HS-5 (cell line): ENCODE measurements at places on chromosomes 6 and 20.

DNA sequence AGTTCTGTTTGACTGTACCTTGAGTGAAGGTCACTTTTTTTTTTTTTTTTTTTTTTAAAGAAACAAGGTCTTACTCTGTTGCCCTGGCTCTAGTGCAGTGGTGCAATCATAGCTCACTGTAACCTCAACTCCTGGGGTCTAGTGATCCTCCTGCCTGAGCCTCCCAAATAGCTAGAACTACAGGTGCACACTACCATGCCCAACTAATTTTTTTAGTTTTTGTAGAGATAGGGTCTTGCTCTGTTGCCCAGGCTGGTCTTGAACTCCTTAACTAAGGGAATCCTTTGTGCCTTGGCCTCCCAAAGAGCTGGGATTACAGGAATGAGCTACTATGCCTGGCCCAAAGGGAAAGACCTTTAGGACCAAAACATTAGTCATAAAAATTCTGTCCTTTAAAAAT lies 413.7 kb downstream of the CDKAL1 start:
- DNase-seq = no peak

DNA sequence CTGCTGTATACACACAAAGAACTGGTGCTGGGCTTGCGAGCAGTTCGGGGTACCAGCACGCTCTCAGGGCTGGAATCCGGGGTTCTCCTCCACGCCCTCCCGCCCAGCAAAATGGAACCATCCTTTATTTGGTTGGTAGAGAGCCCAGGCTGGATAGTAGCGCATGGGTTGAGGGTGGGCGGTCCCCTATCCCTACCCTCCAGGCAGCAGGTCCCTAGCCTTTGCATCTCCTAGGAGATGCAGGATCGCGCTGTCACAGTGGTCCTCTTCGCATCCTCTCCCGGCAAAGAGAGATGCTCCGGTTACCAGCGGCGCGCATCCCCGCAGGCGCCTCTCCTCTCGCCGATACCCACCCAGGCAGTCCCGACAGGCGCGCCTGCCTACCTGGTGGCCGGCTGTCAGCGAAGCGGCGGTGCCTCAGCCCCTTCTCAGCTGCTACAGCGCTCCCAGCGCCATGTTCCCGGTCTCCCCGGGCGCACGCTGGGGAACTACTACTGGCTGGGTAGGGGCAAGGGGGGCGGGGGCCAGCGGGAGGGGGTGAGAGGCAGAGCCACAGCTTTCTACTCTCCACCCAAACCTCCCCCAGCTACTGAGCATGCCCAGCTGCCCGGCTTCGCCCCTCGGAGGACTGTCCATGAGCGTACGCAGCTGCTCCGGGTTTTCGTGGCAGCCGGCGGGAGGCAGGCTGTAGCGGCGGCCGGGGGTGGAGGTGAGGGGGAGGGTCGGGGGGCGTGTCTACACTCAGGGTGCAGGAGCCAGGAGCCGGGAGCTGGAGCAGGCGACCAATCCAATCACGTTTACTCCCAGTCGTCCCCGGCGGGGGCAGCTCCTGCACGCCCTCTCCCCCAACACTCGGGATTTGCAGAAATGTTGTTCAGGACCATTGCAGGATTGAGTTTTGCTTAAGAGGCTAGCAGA lies at the start of gene PAK5:
Gene PAK5 (minus strand): TSS at position 699 of the 918 bp plus-strand sequence. CDS start 194,748 bp downstream, outside the sequence.
- no peak for DNase-seq

DNA sequence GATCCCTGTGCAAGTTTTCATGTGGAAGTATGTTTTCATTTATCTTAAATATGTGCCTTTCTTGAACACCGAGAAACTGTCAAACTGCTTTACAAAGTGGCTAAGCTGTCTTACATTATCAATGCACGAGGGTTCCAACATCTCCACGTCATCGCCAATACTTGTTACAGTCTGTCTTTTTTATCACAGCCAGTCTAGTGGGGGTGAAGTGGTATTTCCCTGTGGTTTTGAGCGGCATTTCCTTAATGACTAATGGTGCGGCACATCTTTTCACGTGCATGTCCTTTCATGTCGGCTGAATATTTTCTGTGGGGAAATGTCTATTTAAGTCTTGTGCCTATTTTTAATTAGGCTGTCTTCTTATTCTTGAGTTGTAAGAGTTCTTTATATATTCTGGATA lies 280.4 kb downstream of the FOXC1 start:
- no peak for DNase-seq

- DNase-seq = no peak
These were observed 14.3 kb upstream of the MAP1LC3A start for GRCh38 chr20:34544109-34544796.

GRCh38 chr6:113779656-113780055 lies 77.5 kb upstream of the MARCKS start:
- no peak for DNase-seq

DNA sequence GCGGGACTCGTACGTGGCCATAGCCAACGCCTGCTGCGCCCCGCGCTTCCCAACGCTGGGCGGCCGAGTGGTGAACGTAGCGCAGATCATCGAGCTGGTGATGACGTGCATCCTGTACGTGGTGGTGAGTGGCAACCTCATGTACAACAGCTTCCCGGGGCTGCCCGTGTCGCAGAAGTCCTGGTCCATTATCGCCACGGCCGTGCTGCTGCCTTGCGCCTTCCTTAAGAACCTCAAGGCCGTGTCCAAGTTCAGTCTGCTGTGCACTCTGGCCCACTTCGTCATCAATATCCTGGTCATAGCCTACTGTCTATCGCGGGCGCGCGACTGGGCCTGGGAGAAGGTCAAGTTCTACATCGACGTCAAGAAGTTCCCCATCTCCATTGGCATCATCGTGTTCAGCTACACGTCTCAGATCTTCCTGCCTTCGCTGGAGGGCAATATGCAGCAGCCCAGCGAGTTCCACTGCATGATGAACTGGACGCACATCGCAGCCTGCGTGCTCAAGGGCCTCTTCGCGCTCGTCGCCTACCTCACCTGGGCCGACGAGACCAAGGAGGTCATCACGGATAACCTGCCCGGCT lies 3.4 kb downstream of the SLC32A1 start:
- DNase-seq = no peak

DNA sequence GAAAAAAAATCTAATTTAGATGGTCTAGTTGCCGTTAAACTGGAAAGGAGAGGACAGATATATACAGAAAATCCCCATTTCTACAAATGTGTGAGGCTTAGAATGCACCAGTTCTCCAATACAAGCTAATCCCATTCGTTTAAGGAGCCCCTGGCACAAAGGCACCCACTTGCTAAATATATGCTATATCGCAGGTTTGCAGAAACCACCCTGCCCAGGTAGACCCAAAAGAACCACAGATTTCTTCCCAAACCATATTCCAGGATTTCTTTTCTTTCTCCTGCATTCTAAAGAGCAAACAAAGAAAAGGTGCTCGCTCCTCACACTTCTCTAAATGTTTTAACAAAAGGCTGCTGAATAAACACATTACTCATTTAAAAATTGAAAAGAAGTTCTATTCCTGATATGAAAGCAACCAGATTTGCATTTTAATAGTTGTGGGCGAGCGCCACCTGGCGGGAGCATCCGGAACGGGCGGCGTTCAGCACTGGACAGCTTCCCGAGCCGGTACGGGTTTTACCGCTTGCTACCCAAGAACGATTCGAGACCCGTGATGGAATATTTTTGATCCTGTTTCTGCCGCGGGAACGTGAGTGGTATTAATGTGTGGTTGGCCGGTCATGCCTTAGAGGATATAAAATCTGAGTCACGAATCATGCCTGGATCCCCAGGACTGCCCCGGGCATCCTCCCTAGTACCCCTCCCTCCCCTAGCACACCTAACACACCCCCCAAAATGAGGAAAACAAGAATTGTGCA lies 2.1 kb downstream of the PTPRT start:
- DNase-seq = peak; percentile 2

DNA sequence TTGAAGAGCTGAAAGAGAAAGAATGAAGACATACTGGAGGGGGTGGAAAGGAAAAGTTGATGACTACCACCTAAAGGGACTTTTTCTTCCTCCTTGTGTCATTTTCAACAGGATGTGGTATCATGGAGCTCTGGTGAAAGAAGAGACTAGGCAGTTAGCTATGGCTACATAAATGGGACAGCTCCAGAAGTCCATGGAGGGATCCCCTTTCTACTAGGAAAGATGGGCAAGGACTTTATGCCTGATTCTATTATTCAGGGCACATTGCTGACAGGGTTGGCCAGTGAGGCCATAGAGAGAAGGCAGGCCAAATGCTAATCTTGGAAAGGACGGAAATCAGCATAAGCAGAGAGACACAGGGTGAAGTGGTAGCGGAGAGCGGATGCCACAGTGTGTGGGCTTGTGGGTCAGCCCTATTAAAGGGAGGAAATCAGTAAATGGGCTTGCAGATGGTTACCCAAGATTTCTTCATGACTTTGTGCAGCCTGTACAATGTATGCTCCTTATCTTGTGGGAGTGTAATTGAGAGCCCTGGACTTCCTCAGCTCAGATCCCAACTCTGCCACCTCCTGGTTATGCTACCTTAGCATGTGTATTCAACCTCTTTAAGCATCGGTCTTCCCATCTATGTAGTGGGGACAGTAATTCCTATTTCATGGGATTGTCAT lies 77.4 kb upstream of the TMEM170B start:
- DNase-seq = no peak

DNA sequence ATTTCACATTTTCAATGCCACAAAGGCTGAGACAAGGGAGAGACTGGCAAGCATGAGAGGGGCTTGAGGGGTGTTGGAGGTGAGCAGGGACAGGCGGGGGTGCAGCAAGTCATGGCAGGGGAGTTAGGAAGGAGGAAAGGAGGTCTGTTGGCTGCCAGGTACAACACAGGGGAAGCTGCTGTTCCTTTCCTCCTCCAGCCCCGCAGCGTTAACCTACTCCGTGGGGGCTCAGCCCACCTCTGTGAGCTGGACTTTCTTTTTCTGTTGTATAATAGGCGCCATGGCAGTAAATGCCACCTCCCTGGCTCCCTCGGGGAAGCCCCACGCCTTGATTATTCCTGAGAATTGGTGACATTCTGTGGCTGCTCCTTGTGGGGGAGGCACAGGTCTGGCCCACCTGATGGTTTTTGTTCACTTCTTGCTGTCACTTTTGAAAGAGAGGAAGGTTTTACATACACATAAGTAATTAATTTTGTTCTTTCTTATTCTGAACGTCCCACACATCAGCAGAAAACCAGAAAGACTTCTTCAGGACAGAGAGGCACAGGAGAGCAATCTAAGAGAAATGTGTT lies 293.2 kb downstream of the TSHZ2 start:
- no peak for DNase-seq

DNA sequence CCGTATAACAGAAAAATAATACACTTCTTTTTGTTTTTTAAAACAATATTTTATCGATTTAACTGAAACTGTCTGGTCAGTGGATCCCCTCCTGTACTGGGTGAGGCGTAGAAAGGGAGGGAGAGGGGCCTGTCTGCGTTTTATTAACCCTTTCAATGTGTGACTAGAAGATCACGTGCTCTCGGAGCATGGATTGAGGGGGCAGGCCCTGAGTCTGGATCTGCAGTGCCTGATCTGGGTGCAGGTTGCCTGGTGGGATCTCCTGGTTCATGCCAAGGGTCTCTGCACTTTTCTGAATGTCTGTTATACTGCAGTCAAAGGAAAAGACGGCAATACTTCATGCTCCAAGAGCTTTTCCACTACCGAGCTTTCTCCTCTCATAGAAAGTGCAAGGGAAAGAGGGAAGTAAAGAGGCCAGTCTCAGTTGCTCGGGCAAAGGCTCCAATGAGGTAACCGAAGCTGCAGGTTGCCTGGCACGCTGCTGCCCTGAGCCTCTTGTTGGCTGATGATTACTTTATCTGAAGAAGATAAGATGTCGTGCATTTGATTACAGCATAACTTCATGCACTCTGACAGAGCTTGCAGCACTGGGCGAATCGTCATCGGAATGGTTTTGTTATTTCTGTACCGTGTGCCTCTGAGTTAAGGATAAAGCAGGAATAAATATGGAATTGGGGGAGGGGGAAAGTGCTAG lies 167.5 kb upstream of the PMEPA1 start:
- DNase-seq = no peak

DNA sequence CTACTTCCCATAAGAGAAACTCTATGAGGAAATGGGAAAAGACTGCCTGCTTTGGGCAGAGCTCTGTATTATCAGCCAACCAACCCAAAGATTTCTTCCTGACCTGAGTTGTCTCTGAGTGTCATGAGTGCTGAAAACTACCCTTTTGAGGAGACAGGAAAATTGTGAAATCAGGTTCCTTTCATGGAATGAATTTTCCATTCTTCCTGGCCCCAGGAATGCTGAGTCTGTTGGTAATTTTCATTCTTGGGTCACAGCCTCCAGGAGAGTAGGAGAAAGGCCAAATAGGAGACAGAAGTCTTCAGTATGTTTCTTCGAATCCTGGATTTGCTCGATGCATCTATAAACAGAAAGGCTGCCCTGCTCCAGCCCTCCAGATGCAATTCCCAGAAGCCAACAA lies 53.6 kb downstream of the SCML4 start:
- no peak for DNase-seq

DNA sequence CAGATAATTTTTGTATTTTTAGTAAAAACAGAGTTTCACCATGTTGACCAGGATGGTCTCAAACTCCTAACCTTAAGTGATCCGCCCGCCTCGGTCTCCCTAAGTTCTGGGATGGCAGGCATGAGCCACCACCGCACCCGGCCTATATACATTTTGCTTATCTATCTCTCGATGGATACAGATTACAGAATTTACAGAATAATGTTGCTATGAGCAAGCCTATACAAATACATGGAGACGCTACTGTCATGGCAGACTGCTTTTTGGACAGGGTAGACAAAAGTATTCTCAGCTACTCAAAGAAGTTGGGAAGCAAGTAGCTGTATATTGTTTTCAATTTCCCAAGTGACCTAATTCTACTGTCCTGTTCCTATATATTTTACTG lies 1.6 kb downstream of the HSPA1L start:
- DNase-seq = no peak

DNA sequence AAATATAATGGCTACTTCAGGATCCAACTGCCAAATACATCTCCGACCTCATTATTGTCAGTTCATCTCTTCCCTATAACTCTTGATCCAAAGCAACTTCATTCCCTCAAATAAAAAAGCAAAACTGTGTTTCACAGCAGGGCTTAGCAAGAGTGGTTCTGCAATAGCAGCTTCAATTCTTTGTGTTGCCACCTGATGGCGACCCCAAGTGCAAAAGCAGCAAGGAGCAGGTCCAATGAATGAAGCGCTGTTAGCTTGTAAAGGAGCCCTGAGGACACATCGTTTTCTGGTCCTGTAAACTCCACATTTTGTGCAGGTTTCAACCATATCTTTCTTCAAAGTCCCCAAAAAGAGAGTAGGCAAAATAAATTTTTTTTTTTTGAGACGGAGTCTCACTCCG lies 19.6 kb downstream of the RTN4IP1 start:
- DNase-seq = no peak

DNA sequence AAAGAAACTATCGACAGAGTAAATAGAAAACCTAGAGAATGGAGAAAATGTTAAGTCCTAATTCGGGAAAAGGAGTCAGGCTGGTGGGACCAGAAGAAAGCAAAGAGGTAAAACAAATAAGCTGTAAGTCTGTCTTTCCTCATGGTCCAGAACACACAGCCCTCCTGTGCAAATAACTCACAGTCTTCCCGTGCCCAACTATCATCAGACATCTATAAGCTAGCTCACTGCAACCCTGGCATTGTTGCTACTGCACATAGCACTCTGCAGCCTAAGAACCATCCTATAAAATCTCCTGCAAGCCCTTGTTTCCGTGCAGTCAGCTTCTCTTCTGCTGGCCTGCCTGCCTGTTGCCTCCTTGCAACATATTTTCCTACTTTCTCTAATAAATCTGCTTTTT lies 17.4 kb downstream of the HLA-DRA start:
- no peak for DNase-seq
